ENCODE measurements at places on chromosomes 16 and 17.

- no peak for DNase-seq
Measured at GRCh38 chr17:6187836-6188235, 117.7 kb downstream of the WSCD1 start.

GRCh38 chr16:81688182-81688581, 90.9 kb upstream of the PLCG2 start:
- DNase-seq = no peak

GRCh38 chr17:41730479-41730878, 4.0 kb downstream of the HAP1 start:
- DNase-seq = no peak

DNA sequence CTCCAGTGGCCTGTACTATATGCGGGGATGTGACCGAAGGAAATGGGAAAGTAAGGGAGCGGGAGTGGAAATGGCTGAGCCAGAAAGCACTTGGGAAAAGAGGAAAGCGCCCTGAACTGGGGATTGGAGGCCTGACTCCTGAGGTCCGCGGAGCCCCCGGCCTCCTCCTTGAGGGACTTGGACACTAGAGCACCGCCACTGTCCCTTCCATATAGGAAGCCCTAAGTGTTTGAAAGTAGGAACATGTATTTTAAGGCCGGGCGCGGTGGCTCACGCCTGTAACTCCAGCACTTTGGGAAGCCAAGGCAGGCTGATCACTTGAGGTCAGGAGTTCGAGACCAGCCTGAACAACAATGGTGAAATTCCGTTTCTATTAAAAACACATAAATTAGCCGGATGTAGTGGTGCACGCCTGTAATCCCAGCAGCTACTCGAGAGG, 530 bp upstream of the ZDHHC7 start:
- no peak for DNase-seq

GRCh38 chr17:50177476-50177875, 11.7 kb downstream of the SGCA start:
- DNase-seq = no peak

GRCh38 chr16:4686497-4687210, 6.7 kb upstream of the NUDT16L1 start:
- no peak for DNase-seq

DNA sequence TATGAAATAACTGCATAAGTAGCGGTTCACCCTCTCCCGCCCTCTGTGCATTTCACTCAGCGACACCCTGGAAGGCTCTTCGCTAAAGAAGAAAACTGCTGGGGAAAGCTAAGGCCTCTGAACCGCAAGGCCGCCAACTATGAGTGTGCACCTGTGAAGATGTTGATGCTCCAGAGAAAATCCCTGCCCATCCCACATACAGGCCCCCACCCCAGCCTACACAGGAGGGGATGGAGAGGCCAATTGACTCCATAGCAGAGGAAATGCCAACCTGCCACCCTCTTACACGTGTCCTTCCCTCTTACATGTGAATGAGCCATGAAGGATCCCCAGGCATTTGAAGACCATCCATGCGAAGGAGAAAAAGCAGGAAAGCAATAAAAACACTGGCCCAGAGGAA, 104.8 kb downstream of the MGAT5B start:
- DNase-seq = no peak

Data from DMS153 (cell line).